ENCODE measurements at places on chromosomes 16 and 17.
A peak's percentile ranks its signal among the peaks of the same experiment; 100 is the strongest.

GRCh38 chr17:43813386-43813785, 19.6 kb downstream of the MPP3 start:
- DNase-seq, result peak; percentile 26

- DNase-seq, result peak; percentile 47
Observed at GRCh38 chr17:2056206-2057174, 1.6 kb downstream of the HIC1 start.

- no peak for DNase-seq
Observed at GRCh38 chr16:30157214-30157613, 26.2 kb upstream of the CORO1A start.

DNA sequence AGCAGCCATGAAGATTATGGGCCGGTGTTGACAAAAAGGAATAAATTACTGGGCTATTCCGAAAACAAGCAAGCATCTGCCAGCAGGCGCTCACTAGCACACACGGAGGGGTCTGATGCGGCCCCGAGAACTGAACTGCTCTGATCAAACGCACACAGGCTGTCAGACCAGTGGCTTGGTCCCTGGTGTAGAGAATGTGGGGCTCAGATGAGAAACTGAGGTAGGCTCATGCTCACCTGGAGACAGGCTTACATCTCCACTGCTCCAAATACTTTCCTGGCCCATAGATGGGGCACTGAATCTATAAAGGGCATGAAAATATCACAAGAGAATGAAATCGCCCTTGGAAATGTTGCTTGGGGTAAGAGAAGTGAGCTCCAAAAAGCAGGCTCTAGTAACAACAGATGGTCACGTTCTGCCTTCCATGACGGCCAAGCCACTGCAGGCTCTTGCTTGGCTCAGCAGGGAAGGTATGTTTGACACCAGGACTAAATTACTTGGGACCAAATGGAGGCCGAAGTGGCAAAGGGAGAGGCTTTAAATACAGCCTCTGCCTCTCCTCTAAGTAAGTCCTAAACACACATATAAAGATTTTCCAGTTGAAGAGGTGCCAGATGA, 5.4 kb downstream of the ABR start:
- DNase-seq, result no peak

GRCh38 chr17:1733759-1734158, 8.9 kb upstream of the SERPINF2 start:
- no peak for DNase-seq

- no peak for DNase-seq
Observed at GRCh38 chr17:16406742-16407674, 8.4 kb upstream of the TRPV2 start.

DNA sequence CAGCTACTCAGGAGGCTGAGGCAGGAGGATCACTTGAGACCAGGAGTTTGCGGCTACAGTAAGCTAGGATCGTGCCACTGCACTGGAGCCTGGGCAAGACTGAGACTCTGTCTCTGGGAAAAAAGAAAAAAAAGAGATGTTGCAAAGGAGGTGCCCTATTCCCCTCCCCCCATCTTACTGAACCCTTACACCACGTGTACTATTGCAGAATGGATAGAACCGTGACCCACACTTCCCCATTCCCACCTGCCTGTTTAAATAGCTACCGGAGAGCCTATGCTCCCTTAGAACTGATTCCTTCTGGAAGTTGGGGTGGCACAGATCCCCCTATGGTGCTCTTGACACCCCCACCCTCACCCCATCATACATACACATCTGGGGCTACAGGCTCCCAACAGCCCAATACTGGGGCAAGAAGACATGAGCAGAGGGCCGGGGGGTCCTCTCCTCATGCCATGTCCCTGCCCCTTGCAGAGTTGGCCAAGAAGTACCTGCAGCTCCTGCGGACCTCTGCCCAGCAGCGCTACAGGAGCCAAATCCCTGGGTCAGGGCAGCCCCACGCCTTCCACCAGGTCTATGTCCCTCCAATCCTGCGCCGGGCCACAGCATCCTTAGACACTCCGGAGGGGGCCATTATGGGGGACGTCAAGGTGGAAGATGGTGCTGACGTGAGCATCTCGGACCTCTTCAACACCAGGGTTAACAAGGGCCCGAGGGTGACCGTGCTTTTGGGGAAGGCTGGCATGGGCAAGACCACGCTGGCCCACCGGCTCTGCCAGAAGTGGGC, 35.7 kb downstream of the NLRC5 start:
- no peak for DNase-seq

DNA sequence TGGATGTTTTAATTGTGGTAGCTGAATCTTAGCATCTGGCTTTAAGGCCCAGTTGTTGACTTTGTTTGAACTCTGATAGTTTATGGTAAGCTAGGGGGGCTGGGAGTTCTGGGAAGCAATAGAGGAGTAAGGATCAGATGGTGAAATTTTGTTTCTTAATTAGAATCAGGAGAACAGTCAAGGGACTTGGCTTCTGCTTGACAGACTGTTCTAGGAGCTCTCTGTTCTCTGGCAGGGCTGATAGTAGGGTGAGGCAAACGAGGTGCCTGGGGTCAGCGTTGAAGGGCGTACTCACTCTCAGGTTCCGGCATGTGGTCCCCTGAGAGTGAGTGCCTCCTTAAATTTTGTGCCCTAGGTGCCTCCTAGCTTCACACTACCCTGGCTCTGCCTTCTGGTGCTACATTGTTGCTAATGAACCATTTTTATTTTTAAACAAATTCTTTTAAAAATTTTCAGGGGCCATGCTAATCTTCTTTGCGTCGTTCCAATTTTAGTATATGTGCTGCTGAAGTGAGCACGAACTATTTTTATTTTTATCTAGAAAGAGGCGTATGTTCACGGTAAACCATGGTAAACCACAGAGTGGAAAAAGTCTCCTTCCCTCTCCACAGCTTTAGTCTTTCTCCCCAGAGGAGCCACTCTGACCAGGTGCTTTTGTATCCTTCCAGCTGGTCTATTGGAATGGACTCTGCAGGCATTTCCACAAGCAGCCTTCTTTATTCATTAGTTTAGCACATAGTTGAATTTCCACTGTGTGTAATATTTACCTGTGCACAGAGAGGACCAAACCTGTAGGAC, 19.7 kb downstream of the SLC7A6 start:
- no peak for DNase-seq

DNA sequence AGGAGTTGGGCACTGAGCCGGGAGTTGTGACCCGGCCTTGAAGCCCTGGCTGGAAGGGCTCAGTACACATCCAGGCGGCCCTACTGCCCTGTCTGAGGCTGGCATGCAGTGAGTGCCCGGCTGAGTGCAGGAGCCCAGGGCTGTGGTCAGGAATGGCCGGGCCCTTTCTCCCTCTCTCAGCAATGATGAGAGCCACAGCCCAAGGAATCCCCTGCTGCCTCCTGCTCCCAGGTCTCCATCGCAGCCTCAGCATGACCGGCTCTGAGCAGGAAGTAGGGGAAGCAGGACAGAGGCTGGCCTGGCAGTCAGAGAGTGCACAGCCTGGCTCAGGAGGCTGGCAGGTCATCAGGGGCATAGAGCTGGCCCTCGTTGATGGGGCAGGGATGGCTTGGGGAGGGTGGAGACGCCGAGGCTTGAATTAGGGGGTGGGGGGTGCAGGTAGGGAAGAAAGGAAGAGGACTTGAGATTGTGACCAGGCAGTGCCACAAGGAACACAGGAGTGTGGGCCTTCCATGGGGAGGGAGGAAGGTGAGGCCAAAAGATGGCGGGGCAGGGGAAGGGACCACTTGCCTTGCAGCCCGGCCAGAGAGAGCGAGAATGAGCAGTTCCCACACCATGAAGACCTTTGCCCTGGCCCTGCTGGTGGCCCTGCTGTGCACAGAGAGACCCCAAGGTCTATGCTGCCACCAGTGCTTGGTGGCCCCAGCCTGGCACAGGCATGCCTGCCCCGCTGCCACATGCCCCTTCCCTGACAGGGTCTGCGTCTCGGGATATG, 32.1 kb upstream of the KRT17 start:
- DNase-seq, result no peak

- DNase-seq, result peak; percentile 54
Observed at GRCh38 chr17:52170963-52171572, 12.6 kb upstream of the CA10 start.

DNA sequence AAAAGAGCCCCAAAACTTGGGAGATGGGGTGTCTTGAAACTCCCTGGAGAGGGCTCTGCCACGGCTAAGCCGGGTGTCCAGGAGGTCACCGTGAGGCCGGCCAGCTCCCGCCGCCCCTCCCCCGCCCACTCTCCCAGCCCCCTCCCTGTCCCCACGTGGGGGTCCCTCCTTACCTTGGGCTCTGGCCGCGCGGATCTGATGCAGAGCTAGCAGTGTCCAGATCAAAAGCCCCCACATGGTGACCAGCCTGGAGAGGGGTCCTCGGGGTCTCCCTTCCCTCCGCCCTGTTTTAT, 447 bp downstream of the SDK2 start:
- DNase-seq, result no peak

DNA sequence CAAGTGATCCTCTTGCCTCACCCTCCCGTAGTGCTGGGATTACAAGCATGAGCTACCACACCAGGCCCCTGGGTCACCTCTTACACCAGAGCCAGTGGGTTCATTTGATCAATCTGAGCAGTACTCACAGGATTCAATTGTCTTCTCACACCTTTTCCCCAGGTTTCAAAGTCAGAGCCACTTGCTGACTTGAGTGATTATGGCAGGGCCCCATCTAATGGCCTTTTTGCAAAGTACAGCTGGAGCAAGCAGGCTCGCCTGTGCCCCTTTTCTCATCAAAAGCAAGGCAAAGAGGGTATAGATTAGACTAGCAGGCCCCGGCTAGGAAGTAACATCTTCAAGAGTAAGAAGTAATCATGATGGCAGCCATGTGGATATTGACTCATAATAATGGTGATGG, 114.8 kb upstream of the NOL11 start:
- no peak for DNase-seq

GRCh38 chr16:26413780-26414179, 652.9 kb upstream of the C16orf82 start:
- no peak for DNase-seq

DNA sequence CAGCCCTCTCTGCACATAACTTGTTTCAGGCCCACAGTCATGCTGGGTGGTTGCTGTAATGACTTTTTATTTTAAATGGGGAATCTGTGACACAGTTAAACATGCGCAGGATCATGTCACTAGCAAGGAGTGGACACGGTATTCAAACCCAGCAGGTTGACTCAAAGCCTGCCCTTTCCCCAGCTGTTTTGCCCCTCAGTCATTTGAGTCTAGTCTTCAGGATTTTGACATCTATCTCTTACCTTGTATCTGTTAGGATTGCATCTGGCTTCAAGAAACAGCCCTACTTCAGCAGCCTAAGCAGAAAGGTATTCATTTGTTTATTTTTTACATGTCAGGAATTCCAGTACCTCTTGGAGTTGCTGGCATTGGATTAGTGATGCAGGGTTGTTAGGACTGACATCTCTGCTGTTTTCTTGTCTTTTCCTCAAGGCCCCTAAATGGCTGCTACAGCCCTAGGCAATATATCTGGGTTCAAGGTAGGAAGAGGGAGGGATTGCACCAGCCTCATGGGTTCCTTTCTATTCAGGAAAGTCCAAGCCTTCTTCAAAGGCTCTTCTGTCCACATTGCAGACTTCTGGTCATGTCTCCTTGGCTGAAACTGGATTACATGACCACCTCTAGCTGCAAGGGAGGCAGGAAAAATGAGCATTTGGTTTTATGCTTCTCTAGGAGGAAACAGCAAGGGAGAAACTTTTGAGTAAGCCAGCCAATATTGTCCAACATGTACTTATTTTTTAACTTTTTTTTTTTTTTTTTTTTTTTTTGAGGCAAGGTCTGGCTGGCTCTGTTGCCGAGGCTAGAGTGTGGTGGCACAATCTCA, 22.8 kb downstream of the ABCC1 start:
- DNase-seq, result no peak

- no peak for DNase-seq
Observed at GRCh38 chr16:67091906-67092566, 17.7 kb upstream of the PHAF1 start.

DNA sequence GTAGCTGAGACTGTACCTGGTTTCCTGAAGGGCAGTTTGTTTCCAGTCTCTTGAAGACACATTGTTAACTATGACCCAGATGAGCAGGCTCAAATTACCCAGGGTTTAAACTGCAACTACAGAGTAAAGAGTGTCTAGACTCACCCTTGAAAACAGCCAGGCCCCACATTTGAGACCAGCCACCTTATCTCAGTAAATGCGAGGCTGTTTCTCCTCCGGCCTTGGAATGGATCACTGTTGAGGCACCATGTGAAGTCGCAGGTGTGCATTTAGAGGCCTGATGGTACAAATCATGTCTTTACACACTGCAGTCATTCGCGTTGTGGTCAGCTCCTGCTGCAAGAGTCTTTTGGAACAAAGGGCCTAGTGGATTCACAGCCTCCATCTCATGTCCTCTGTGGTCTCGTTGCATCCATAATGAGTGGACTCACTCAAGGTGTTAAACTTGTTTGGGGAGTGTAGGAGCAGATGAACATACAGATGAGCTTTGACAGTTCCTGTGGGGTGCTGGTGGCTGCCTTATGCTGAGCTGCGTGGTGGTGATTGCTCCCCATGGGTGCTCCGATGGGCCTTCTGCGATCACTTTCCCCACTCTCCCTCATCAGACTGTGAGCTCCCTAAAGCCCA, 18.5 kb upstream of the N4BP1 start:
- DNase-seq, result peak; percentile 34

DNA sequence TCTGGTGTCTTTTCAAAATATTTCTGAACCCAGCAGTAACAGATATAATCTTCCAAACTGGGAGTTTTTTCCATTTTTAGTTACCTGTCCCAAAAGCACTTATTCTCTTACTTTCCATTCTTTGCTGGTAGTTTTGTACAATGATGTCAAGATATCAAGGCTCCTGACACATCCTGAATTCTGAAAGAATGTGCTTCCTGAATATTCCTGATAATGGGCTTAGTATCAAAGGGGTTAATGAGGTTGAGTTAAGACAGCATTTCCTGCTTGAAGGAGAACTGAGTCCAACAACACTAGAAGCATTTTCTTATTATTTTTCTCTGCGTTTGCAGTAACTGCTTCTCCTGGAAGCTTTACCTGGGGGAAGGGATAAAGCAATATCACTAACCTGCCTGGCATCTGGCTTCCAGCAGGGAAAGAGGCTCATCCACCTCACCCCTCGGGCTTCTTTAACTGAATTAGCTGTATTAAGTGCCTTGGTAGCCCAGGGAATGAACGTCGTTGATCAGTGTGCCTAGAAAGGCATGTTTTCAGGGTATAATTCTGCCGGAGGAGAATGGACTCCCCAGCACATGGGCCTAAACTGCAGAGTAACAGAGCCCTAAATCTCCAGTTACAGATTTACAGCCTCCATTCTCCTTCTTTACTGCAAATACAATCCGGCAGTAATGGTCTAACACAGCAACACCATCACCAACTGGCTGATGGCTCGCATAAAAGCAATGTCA, 134.4 kb downstream of the SNX11 start:
- DNase-seq, result no peak

GRCh38 chr16:47644661-47645060, 183.5 kb downstream of the PHKB start:
- DNase-seq, result no peak

- no peak for DNase-seq
Observed at GRCh38 chr16:1681032-1681431, 3.0 kb downstream of the JPT2 start.

- peak; percentile 49 for DNase-seq
Observed at GRCh38 chr17:10226930-10227695, 28.7 kb upstream of the GAS7 start.

GRCh38 chr16:3134338-3135125, at the start of gene ZNF213:
Gene ZNF213 (plus strand): TSS chr16:3135029. CDS start chr16:3137281, 2,252 bp downstream.
- peak; percentile 97 for DNase-seq

GRCh38 chr17:72602517-72603419, 481.9 kb downstream of the SOX9 start:
- DNase-seq, result no peak

Measured in left lobe of liver (tissue), 2 donors.